Activated naive CD8-positive, alpha-beta T cell treated with anti-CD3 and anti-CD28 coated beads, Interleukin-2, amount 50 U/mL, for 24 hours (primary cell): ENCODE measurements at places on chromosomes 11 and 22.
A peak's percentile ranks its signal among the peaks of the same experiment; 100 is the strongest.

- DNase-seq, result no peak
Observed at GRCh38 chr11:132993991-132994502, 538.3 kb downstream of the OPCML start.

GRCh38 chr22:17167486-17167885, 8.4 kb upstream of the HDHD5 start:
- no peak for DNase-seq

DNA sequence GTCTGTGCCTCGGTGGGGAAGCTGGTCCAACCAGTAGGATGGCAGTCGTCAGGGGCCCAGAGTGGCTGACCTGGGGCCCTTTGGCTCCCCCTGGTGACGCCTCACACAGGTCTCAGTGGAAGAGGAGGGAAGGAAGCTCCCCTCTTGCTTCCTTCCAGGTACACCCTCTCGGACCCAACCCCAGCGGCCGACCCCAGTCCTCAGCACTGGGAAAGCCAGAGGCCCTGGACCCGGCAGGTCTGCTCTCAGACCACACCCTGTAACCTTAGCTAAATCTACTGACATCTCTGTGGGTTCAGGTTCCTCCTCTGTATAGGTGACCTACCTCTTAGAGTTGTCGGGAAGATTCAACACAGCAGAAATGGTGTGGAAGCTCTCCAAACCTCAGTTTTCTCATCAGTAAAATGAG, 3.4 kb upstream of the SCUBE1 start:
- peak; percentile 75 for DNase-seq

DNA sequence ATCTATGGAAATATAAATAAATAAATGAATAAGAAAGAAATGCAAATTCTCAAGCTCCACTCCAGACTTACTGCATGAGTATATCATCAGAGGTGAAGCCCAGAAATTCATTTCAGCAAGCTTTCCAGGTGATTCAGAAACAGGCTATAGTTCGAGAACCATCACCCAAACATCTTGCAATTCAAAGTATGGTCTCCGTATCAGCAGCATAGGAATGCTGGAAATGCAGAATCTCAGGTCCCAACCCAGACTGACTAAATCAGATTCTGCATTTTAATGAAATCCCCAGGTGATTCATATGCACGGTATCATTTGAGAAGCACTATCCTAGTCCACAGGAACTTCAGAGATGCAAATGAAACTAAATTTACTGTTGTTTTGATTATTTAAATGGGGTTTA, 95.3 kb downstream of the SERGEF start:
- DNase-seq, result no peak

GRCh38 chr22:22916215-22916951, 28.8 kb downstream of the IGLL5 start:
- DNase-seq, result no peak

GRCh38 chr11:16605389-16605893, 133.0 kb upstream of the C11orf58 start:
- no peak for DNase-seq

DNA sequence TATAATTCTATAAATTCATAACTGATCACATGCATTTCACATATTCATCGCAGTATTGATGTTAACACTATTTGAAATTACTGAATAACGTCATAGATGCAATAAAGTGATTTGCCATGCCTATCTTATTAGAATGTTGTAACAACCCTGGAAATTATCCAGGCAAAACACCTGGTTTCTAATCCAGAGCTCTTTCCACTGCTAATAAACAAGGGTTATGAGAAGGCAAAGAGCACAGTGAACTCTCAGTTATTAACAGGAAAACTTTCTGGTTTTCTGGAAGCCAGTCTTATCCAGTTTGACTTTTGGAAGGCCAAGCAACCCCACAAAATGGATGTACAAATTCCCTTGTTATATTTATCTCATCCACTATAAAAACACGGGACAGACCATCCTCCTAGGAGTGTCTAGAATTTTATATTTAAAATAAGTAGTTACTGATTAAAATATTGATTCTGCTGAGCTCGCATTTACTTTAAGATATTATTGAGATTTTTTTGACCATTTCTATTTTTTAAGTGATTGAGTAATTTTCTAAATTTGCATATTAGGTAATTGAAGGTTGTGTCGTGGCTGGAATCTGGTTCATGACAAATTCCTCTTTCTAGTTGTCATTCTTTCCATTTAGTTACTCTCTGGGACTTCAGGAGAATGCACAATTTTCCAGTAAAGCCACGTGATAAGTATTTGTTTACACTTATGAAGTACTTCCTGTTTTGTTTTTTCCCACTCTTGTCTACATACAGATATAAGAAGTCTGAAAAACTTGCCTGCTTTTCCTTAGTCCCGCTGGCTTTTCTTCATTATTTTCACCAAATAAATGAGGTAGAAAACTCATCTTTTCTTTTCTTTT, 47.9 kb downstream of the DCUN1D5 start:
- DNase-seq, result no peak

- no peak for DNase-seq
Observed at GRCh38 chr22:36753120-36753802, 22.7 kb downstream of the IFT27 start.

- no peak for DNase-seq
Observed at GRCh38 chr11:123472236-123472935, 42.3 kb downstream of the GRAMD1B start.

- DNase-seq, result no peak
Observed at GRCh38 chr11:25211635-25212254, 714.9 kb downstream of the LUZP2 start.

DNA sequence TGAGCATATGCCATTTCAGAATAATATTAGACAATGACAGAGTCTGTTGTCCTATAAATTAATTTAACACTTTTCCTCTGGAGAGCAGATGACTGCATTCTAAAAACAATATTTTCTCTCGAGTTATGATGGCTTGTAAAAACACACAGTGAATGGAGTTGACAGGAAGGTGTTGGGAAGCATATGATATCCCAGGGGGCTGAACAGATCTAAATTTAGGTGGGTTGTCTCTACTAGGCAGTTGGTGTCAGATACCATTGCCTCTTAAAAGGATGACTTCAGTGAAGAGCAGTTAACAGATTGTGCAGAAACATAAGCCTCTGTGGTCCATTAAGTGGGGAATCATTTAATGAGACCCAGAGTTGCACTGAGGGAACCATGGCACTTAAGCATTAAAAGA, 30.7 kb downstream of the SVIP start:
- DNase-seq, result no peak

DNA sequence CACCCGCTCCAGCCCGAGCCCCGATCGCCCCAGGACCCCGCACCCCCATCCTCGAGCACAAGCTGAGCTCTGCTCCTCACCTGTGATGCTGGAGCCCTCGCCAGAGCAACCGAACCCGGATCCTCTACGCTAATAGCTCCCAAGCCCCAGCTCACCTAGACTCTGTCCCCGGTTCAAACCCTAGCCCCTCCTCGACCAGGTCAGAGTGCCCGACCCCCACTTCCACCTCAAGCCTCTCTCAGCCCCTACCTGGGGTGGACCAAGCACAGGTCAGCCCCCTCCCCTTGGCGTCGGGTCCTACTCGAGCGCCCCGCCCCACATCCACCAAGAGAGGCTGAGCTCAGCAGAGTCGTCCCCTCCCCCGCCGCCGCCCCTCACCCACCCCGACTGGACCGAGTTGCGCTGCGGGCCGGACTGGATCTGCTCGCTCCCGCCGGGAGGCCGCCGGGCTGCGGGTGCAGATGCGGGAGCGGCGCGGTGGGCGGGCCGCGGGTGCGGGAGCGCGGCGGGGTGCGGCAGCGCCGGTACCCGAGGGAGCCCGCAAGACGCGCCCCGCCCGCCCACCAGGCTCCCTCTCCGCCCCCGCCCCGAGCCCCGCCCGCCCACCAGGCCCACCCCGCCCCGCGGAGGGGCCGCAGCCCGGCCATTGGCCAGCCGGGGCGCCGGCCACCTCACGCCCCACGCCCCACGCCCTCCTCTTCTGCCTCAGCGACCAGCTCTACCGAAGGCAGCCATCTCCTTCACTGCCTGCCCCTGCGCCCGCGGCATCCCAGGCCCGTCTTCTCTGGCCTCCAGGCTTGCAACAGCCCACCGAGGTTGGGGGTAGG, 577 bp upstream of the DKK3 start:
- DNase-seq, result no peak

DNA sequence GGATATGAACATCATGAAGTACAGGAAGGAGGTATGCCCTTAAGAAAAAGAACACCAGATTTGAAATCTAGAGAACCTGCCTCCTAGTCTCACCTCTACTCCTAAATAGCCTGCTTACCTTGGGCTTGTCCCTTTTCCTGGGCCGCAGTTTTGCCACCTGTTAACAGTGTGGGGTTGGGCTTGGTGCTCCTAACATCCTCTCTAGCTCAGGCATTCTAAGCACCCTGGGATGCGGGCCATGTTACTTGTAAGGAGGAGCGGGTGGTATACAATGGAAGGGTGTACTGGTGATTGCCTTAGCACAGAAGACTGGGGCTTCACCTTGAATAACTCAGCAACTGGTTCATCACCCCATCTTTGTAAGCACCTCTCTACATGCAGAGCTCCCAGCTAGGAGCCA, 48.7 kb downstream of the TIMP3 start:
- no peak for DNase-seq

- DNase-seq, result no peak
Observed at GRCh38 chr22:45672564-45673481, 1.2 kb downstream of the ATXN10 start.

DNA sequence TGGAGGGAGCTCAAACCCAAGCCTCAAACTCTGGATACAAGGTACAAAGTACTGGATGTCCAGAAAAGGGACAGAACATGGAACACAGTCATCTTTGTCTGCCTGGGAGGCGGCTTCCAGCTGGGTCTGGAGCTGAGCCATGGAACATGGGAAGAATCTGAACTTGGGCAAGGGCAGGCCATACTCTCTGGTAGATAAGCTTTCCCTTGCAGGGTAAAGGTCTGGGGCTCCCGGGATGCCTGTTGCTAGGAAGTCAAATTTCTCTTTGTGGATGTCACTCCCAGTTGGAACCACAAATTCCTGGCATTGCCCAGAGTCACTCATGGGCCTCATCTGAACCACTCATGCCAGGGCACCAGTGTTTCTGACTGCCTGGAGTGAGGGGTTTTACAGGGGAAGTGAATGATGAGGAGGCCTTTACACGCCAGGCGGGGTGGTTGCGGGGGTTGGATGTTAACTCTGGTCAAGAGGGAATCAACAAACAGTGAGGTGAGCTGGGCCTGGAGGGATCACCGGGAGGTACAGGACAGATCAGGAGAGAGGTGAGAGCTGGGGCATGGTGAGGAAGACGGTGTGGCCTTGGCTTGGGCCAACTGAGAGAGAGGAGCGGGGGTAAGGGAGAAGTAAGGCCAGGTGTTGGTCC, 5.7 kb downstream of the FTH1 start:
- no peak for DNase-seq

DNA sequence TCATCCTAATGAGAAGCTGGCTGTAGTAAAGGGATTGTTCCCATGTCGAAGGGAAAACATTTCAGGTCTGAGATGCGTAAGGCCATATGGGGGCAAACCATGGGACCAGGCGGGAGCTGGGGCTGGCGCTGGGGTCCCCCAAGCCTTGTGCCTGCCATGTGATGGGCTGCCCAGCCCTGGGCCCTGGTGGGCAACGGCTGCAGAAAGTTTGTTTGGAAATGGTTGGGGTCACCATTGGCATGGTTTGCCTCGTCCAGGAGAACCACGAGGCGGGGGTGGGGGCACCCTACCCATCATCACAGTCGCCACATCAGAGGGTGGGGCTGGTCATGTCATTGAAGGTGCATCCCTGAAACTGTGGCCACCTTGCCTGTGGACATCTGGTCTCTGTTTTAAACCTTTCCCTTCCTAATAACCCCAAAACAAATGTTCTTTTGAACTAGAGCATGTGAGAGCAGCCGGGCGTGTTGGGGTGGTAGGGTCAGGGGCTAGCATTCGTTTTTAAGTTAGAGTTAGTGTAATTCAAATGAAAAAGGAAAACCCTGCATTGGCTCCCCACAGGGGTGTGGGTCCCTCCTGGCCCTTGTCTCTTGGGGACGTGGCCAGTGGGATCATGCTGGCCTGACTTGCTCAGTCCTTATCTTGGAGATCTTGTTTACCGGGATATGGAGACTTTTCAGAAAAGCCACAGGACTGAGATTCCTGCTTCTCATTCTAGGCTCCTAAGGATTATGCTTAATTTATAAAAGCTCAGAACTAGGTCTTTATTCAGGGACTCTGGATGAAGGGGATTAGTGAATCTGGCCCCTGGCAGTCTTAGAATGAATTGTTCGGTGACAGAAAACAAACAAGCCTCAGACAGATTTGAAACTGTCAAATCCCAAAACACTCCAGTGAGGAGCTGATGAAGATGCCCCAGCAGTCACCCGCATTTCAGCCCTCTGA, 98.5 kb downstream of the CTTN start:
- no peak for DNase-seq

GRCh38 chr11:117095284-117096161, 2.7 kb downstream of the SIK3 start:
- no peak for DNase-seq

- DNase-seq, result no peak
Observed at GRCh38 chr22:44438481-44439131, 59.4 kb downstream of the RTL6 start.

- peak; percentile 11 for DNase-seq
Observed at GRCh38 chr22:29031227-29032011, 30.2 kb downstream of the C22orf31 start.

DNA sequence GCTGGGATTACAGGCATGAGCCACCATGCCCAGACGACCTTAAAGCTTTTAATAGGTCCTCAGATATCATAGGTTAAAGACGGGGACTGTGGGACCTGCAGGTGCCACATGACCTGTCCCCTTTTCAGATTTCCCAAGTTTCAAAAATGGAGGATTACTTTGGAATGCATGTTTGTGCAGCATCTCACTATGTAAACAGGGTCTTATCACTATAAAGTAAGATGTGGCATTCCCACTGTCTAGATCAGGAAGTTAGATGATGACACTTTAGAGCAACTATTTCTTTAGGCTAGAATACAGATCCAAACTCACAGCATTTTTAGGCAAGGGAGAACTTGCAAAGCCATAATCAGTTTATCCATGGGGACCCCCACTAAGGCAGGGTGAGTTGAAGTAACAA, 92.8 kb downstream of the USP35 start:
- no peak for DNase-seq

DNA sequence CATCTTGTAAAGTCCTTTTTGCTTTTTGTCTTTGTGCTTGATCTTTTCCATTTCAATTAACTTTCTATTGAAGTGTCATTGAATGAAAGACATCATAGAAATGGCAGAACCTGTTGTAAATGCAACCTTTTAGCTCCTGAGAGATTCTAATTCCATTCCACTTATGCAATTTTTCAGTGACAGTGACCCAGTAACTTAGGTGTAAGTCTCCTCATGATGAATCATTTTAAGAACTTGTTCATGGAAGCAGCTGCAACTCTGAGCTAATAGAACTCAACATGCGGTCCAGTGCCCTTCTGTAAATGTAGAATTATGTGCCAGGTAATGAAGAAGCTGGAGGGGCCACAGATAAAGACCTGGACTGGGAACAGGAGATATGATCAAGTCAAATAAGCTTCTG, 398.3 kb upstream of the SYN3 start:
- DNase-seq, result no peak

GRCh38 chr11:114282488-114282887, 13.7 kb upstream of the NNMT start:
- no peak for DNase-seq
